Stimulated activated CD8-positive, alpha-beta memory T cell treated with anti-CD3 and anti-CD28 coated beads, Interleukin-12 subunit alpha, Interleukin-12 subunit beta, amount 100 ng/mL, for 1 hour (primary cell): ENCODE measurements at places on chromosomes 4 and X.
A peak's percentile ranks its signal among the peaks of the same experiment; 100 is the strongest.

DNA sequence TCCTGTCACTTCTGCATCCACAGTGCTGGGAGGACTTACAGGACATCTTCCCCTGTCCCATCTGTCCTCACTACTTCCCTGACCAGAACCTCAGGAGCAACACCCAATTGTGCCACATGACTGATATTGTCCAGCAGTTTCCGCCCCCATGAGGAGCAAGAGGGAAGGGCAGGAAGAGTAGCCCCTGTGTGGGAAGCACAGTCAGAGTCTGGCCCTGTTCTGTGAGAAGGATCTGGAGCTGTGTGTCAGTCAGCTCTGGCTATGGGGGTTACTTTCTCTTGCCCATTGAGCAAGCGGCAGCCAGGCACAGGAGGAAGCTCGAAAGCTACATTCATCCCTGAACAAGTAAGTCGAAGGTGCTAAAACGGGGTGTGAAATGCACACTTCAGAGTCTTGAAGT lies 14.8 kb upstream of the TRIM60 start:
- no peak for DNase-seq

DNA sequence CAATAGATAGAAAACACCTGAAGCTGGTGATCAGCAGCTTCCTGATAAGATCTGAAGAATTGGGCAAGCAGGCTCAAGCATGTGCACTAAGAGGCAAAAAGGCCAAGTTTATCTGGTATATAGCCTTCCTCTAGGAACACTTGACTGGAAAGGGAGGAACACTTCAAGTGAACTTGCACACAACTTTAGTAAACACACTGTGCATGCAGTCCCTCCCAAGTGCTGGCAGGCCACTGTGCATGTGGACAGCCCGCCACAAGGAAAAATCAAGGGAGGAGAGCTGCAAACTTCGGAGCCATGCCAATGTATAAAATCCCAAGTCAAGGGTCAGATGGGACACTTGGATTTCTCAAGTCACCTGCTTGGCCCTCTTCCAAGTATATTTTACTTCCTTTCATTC lies 645.8 kb upstream of the NDST4 start:
- DNase-seq, result no peak

DNA sequence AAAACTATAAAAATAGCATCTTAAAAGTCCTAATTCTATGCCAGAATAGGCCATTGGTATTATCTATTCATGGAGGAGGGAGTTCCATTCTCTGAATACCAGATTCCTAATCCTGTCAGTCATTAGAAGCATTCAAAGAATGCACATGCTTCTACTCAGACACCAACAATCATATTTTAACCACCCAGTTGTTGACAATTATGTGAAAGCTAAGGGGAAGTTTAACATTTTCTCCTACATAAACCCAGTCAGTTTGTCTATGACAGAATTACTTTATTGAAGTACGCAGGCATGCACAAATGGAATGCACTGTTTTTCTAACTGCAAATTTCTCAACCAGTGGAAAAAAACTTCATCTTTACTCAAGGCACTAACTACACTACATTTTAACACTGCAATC lies 69.6 kb upstream of the MTNR1A start:
- DNase-seq, result no peak

DNA sequence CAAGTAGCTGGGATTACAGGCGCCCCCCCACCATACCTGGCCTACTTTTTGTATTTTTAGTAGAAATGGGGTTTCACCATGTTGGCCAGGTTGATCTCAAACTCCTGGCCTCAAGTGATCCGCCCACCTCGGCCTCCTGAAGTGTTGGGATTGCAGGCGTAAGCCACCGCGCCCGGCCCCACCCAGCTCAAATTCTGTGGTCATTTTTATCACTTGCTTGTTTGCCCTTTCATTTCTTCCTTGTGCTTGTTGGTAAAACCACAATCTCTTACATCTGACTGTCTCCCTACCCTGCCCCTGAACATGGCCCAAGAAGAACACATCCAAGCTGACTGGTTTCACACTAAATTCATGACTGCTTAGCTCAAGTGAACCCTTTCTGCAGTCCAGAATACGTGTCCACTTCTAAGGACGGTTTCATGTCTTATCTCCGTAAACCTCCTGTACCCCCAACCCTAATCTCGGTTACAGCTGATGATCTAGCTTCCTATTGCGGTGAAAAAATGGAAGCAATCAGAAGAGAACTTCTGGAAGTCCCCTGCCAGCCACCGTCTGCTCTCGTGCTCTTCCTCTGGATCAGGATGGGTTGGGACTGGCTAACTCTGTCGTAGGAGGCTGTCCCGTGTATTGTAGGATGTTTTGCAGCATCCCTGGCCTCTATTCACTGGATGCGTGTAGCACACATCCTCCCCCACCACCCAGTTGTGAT lies 5.4 kb upstream of the RS1 start:
- no peak for DNase-seq

DNA sequence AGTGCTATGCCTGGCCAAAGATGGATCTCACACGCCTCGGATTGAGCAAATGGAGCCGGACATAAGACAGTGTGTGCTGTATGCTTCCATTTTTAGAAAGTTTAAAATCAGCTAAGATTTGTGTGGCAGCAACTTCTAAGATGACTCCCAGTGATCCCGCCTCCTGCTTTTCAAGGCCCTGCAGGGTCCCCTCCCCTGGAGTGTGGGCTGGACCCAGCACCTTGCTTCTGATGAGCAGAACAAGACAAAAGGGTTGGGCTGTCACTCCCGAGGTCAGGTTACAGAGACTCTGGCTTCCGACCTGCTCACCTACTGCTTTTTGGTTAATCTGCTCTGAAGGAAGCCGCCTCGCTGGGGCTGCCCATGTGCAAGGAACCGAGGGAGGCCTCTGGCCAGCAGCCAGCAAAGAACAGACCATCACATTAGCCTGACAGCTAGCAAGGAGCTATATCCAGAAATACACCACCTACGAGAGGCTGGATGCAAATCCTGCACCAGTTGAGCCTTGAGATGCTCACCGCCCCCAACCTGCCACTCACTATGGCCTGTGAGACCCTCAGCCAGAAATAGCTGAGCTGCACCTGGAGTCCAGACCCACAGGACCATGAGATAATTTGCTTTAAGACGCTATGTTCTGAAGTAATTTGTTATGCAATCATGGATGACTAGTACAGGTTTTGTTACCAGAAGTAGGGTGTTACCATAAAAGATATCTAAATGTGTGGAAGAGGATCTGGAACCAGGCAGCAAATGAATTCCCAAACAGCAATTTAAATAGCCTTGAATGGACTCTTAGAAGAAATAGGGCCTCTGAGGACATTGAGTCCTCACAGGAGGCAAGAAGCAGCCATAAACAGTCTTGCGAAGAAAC lies 47.6 kb downstream of the CRMP1 start:
- DNase-seq, result no peak

DNA sequence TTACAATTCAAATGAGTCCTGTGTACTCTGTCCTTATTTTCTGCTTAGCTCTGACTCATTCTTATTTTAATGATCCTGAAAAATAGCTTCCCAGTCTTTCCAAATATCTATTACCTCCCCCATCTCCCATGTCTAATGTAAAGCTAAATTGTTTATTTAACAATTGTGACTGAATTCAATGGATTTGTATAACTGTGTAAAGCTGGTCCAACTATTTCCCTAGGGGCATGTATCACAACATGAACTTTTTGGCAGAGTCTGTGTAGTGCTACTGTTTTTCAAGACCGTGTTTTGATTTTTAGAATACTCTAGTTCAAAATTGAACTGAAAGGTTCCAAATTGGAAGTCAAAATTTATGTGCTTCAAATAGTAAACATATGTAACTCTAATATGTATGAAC lies 67.8 kb downstream of the SPCS3 start:
- no peak for DNase-seq

DNA sequence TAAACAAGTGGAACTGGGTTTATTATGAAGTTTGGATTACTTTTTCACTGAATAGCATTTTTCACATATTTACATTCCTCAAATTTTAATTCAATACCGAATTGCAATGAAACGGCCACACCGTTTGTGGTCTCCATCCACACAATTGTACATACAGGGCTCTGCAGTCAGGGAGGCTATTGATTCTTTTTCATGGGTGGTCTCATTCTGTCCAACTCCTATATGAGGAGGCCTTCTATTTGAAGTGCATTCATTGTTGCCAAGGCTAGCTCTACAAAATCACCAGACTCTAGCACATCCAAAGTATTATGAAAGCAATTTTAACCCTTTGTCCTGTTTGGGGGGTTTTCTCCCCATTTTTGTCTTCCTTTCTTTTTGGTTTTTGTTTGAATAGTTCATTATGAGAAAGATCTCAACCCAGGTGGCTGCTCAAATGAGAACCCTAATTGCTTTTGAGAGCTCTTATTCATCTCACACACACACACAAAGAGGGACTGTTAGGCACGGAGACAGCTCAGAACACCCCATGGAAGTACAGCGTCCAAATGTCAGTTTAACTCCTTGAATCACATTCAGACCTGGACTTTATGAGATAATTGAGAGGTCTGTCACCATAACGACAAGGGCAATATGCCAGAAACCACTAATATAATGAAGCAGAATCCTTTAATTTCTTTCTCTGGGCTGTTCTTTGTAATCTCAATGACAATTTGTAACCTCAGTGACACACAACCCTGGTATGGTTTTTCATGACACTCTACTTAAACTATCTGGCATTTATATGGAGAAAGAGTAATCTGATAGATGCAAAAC lies 79.4 kb downstream of the NLGN4X start:
- no peak for DNase-seq

DNA sequence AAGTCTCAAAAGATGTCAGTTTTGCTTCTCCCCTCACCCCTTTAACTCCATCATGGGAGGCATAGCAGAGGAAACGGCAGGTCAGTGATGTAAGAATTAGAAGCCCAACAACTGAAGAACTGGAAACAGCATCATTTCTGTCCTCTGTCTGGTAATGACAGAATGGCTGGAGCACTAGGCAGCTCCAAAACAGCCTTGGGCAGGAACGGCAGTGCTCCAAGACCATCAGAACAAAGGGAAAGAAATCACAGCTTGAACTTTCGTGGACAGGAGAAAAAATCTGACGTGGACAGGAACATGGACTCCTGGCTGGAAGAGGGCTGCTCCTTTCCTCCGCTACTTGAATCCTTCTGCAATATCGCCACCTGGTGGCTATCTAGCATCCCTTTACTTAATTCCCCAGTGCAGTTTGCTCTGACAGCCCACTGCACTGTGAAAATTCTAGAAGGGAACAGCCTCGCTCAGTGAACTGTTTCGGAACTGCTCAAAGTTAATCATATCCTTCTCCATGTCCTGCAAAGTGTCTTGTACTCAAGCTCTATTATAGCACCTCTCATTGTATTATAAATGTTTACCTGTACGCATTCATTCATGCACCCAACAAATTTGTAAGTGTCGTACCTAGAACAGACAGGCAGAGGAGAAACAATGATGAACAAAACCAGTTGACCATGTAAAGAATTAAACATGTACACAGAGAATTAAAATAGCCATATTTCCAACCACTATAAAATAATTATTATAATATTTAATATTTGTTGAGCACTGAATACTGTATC lies 20.4 kb downstream of the SLC25A53 start:
- peak; percentile 27 for DNase-seq

- DNase-seq, result no peak
Observed at GRCh38 chrX:115350711-115351381, 61.3 kb downstream of the LUZP4 start.

DNA sequence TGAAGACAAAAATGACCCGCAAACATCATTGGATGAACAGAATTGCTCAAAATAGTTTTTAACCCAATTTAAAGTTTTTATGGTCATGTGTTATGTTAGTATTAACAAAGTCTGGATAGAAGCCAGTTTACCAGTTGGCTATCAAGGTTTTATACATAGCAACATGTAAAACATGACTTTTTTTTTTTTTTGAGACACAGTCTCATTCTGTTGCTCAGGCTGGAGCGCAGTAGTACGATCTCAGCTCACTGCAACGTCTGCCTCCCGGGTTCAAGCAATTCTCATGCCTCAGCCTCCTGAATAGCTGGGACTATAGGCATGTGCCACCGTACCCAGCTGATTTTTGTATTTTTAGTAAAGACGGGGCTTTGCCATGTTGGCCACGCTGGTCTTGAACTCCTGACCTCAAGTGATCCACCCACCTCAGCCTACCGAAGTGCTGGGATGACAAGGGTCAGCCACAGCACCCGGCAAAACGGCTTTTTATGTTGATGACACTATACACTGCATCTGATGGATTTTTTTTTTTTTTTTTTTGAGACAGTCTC lies 3.4 kb downstream of the SAT1 start:
- DNase-seq, result no peak

- no peak for DNase-seq
Observed at GRCh38 chrX:3811331-3812311, 98.2 kb upstream of the PRKX start.

GRCh38 chr4:152369203-152369901 lies 166.5 kb downstream of the FBXW7 start:
- no peak for DNase-seq

DNA sequence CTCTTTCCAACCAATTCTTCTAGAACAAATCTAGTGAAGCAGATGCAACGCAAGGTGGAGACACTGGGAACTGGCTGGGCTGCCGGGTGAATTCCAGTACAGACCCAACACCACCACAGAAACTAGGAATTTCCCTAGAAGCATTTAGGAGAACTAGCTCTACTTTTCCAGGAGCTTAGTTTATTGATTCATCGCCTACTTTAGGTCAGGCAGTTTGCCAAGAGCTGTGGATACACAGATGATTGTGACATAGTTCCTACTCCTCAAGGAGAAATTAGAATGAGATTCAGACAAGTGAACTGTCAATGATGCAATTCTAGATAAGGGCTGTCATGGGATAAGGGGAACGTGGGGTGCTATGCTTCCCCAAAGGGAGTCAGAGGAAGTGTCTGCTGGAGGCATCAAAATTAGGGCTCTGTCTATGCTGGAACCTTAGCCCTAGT lies 350.0 kb downstream of the CAMK2D start:
- DNase-seq, result no peak

DNA sequence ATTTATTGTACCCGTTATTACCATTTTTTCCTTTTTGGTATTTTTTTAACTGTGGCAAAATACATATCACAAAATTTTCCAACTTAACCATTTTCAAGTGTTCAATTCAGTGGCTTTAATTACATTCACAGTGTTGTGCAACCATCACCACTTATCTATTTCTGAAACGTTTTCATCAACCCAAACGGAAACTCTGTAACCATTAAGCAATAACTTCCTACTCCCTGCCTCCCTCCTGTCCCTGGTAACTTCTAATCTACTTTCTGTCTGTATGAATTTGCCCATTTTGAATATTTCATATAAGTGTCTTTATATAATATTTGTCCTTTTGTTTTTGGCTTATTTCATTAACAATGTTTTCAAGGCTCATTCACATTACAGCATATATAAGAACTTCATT lies 57.4 kb upstream of the MSN start:
- no peak for DNase-seq

- DNase-seq, result no peak
Observed at GRCh38 chr4:85598936-85599335, 124.0 kb downstream of the ARHGAP24 start.

- DNase-seq, result no peak
Observed at GRCh38 chr4:110631584-110632505, 9.0 kb upstream of the PITX2 start.

GRCh38 chr4:99157478-99157935 lies 13.4 kb upstream of the ADH4 start:
- DNase-seq, result no peak
